ENCODE measurements at places on chromosomes 5 and 9.

DNA sequence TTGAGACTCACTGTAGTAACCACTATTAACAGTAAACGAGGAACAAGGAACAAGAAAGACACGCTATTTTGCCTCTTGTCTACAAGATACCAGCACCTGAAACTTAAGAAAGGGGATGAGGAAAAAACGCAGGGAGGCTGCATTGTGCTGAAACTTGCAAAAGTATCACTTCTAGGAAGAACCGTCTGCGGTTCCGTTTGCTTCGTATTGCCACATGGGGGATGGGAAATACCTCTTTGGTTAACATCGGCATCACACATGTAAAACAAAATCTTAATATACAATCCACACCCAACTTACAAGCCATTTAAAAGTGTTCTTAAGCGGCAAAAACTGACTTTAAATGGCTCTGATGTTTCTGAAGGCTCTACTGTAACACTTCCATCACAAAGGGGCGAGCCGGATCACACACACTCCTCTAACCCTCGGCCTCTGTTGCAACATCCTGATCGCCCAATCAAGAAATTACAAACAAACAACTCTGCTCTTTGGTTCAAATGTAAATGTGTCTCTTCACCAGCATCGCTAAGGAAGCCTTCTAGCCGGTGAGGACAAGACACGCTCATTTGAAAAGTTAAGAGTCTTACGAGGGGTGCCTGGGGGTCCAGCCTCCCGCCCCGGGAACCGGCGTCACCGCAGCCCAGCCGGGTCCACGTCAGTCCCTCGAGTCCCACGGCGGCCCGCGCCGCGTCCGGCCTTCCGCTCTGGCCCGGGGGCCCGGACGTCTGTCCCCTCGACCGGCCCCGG lies 621 bp downstream of the SEC16A start:
- DNase-seq = no peak

DNA sequence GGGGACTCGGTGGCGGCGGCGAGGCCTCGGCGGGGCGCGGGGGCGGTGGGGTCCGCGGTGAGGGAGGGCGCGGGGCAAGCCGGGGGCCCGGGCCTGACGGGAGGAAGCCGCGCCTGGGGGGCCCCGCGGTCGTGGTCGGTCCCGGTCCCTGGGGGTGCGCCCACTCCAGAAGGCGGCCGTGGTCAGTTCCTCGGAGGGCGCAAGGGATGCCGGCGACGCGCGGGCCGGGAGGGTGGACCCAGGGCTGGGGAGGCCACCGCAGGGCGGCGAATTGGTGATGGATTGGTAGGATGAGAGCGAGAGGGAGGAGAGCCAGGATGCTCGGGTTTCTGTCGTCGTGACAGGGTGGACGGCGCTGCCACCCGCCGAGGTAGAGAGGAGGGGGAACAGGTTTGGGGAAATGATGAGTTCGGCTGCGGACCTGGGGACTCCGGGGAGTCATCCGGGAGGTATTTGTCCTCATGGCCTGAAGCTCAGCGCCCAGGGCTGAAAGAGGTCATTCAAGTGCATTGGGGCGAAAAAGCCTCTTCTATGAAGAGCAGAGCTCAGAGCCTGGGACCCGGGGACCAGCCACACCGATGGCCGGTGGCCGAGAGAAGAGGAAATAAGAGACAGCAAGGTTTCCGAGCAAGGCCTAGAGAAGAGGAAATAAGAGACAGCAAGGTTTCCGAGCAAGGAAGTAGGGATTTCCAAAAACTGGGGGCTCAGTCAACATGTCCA lies 557 bp downstream of the GNG10 start:
- peak; percentile 32 for DNase-seq

GRCh38 chr9:26375448-26375847 lies 517.2 kb downstream of the CAAP1 start:
- no peak for DNase-seq

DNA sequence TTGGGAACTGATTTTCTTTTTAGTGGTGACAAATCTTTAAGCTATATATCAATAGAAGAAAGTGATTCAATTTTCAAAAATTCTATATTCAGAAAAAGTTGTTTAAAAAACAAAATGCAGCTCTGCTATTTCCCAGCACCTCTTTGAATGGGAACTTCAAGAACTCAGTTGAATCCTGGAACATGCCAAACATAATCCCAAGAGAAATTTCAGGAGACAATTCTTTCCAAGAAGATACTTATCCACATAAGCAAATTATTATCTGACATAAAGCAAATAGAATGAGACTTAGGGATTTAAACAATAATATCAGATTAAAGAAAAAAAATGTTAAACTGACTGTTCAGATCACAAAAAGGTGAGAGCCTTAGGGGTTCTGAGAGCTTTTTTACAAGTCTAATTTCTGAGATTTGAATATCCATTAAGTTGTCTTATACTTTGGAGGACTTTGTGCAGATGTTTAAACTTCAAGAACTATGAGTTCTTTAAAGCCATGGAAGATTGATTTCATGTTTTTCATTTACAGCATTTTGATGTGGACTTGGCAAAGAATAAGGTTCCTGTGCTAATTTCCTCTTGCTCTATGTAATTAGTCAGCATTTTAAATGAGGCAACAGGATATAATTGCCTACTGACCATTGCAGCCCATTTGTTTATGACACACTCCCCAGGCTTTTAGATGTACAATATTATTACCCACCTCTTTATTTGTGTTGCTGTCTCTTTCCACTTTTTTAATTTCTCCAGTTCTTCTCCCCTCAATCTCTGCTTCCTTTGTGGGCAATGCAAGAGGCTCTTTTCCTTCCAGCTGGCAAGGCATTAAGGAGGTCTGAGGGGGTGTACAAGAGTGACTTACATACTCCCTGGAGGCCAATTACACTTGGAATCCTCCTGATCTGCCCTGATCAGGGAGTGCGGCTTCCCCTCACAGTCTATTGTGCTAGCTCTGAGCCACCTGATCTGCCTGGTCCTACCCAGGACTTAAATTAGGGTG lies 419.1 kb downstream of the NR2F1-AS1 start:
- no peak for DNase-seq

DNA sequence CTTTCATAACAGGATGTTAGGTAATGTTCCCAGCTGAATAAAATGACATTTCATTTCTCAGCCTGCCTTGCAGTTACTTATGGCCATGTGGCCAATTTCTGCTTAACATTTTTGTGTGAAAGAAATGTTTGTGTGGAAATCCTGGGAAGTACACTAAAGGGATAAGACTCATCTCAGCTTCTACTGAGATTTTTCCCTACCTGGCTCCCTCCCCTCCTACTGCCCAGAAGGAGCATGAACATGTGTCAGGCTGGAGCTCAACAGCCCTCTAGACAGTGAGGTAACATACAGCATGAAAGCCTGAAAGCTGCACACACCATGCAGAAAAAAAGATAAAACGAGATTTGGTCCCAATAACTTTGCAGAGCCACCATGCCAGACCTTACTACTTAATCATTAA lies 288.4 kb upstream of the COX7C start:
- DNase-seq = no peak

DNA sequence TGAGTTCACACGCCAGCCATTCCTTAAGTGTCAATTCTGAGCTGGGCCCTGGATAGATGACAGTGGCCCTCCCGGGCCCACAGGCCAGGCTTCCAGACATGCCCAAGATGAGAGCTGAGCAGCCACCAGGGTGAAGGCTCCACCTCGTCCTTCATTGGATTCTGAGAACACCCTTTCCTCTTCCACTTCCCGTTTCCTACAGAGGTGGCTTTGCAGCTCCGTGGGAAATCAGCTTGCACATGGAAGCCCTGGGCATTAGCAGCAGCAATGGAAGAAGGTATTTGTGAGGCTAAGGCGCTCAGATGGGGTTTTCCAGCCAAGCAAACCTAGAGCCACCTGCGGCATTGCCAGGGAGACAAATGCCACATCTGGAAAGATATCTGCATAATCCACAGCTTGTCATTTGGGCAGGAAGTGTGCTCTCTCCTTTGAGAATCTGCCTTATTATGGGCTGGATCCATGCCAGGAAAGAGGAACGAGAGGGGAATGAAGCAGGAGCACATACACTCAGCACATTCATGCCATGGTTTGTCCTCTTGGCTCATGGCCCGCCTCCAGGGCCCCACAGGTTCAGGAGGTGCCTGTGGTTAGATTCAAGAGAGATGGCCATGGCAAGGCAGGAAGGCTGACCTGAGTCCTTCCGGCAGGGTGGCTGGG lies 34.1 kb downstream of the CFAP77 start:
- peak; percentile 28 for DNase-seq

DNA sequence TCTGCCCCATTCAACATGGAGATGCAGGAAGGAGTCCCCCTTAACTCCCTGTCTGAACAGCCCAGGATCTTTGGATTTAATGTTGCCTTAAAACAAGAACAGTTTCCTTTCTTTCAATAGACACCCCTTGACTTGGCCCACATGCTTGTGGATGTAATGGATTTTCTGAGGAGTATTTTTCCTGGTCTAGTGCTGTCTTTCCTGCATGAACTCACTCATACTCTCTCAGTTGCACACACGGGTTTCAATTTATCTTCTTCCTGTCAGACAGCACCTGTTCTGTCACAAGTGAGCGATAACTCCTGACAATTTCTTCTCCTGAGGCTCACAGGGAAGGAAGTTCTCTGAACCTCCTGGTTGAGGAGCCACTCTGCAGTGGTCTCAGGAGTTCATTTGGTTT lies 85.1 kb downstream of the ACER2 start:
- no peak for DNase-seq

DNA sequence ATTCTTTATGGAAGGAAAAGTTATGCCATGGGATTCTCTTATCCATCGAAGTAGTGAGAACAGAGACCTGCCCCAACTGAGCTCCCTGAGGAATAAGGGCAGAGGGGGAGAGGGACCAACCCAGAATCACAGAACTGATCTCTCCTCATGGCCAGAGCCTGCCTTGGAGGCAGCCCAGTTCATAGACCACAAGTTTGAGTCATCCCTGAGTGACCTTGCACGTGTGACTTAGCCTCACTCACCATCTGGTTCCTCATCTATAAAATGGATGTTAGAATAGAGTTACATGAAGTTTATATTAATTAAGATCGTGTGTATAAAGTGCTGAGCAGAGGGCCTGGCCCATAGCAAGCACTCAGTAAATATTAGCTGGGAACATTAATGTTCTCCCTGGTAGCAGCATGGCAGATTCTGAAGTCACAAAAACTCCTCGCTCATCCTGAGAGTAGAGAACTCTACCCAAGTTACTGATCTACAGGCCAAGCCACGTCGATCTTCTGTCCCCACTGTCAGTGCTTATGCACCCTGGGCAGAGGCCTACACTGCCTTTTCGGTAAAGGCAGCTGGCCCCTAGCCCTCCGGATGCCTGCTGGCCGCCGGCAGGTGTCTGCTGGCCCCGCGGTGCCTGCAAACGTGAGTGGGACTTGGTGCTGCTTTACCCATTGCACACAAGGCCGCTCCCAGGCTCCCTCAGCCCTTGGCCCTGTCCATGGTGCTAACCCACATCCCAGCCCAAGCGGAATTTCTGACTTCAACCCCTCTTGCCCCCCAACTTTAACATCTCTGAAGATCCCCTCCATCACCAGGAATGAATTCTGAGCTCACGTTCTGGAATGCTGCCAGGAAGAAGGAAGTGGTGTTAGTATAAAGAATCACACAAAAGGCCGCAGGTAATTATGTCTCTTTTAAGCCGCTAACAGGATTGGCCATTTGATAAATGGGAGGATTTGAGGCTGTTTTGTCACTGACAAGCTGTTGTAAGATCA lies 61.1 kb upstream of the ARAP3 start:
- DNase-seq = peak; percentile 48

GRCh38 chr5:104431981-104432380 lies 869.4 kb upstream of the NUDT12 start:
- peak; percentile 79 for DNase-seq

DNA sequence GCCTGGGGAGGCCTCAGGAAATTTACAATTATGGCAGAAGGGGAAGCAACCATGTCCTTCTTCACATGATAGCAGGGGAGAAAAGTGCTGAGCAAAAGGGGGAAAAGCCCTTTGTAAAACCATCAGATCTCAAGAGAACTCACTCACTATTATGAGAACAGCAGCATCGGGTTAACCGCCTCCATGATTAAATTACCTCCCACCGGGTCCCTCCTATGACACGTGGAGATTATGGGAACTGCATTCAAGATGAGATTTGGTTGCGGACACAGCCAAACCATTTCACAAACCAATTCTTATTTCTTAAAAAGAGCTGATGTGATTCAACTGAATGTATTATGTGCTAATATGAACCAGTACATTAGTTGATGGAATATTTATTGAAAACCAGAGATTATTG lies 63.9 kb downstream of the PARP8 start:
- DNase-seq = no peak

DNA sequence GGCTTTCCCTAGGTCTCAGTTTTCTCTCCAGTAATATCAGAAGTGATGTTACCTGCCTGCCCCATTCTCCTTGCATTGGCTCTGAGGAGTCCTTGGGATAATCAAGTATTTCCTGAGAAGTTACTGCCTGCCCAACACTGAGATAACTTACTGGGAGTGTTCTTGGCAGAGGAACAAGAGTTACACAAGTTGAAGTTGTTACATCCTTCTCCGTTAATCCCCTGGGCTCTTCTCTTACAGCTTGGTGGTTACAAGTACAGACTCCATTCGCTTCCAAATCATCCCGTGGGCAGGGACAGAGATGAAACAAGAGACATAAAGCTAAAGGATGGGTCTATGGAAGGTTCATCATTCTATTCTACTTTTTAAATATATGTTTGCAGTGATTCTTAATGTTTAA lies 74.1 kb upstream of the SAP30L start:
- no peak for DNase-seq

GRCh38 chr9:127014216-127014909 lies 99.8 kb downstream of the RALGPS1 start:
- DNase-seq = peak; percentile 39

DNA sequence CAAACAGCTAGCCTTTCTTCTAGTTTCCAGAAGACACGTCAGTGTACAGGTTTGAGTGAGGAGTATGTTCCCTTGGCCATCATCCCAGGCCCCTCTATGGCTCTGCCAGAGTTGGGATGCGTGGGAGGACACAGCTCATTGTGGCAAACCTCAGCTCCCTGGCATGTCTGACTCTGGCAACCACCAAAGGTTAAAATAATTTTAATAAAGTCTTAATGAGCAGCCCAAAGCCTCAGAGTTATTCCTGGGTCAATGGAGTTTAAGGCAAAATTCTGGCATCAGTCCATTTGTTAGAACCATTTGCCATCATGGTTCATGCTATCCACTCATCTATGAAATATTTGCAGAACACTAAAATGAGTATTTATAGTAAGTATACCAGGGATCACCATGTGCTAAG lies 79.8 kb upstream of the PAPPA start:
- no peak for DNase-seq

DNA sequence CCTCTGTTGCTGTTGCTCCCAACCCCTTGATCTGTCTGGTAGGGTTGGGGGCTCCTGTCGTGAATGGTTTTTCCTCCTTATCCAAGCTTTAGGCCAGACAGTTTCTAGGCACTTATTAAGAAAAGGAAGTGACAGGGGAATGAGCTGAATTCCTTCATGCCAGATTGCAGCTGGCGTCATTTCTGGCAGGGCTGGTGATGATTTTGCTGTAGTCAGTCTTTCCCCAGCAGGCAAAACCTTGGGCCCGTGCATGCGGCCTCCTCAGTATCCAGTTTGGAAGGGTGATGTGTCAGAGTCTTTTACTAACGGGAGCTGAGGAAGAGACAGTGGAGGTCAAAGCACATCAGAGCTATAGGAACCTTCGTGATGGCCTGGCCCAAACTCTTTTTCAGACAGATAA lies 58.8 kb downstream of the COL27A1 start:
- no peak for DNase-seq
